ENCODE measurements at places on chromosomes 12 and 14. TPM values are rescaled to one million over a fixed set of nuclear protein-coding genes. Genes with fewer than 3 reads are reported as not detected.
A peak's percentile ranks its signal among the peaks of the same experiment; 100 is the strongest.

GRCh38 chr12:109581856-109582255 is 8.3 kb downstream of the MVK start:
- DNase-seq: peak; percentile 76

DNA sequence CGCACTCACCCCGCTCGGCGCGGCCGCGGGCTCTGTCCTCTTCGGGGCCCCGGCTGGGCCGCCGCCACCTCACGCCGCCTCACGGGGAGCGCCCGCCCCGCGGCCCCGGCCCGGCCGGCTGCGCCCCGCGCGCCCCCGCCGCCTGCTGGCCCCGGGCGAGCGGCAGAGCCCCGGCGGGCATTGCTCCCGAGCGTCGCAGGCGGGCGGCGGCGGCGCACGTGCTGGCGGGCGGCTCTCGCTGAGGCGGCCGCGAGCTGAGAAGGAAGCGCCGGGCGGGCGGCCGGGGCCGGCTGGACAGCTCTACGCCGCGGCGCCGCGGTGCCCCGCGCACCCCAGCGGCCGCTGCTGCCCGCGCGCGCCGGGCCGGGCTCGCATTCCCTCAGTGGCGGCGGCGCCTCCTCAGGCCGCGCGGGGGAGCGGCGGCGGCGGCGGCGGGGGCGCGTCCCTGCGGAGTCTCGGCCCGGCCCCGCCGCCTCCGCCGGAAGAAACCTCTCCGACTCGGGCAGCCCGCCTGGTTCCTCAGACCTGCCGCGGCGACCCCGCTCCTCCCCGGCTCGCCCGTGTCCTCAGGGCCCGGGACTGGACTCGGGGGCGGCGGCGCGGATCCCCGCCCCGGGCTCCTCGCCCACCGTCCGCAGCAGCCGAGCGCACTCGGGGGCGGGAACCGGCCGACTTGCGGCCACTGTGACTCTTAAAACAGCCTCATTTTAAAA is at the start of gene PITPNM2:
Gene PITPNM2 (minus strand): TSS at position 347 of the 713 bp plus-strand sequence. CDS start 116,500 bp downstream, outside the sequence.
- DNase-seq: peak; percentile 51

GRCh38 chr12:981961-982360 is 9.1 kb upstream of the ERC1 start:
- no peak for DNase-seq

The DNAAF2 gene
- total RNA-seq: 16.0 TPM

GRCh38 chr12:23950210-23950774 is 822 bp upstream of the SOX5 start:
- DNase-seq: no peak

DNA sequence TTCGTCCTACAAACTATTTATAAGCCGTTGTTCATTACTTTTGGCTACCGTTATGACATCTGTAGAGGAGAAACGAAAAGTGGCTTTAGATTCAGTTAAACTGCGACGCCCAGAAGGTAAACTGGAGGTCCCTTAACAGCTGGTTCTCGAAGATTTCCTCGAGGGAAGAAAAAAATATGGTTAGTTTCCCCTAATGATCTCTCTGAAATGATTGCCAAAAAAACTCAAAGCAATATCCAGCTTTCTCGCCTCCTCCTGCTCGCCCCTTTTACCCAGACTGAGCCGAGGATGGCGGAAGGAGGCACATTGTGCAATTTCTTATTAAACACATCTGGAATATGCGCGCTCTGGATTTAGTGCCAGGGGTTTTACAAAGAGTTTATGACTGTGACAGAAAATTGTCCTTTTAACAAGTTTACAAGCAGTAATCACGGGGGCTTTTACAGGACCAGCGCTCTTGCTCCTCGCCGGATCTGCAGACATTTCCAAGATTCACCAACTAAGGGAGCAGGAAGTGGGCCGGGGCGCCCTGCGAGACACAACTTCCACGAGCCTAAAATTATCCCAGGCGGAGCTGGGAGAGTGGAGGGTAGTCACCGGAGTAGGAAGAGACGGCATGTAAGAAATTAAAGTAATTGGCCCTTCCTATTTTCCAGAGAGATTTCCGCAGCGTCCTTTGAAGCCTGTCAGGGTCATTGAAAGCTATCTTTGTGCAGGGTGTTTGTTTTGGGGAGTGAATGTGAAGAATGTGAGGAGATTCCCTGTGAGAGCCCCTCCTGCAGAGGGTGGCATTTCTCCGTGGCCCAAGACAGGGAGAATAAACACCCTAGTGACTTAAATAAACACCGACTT is 5.6 kb downstream of the SIX1 start:
- peak; percentile 59 for DNase-seq

- peak; percentile 45 for DNase-seq
These were observed 57.1 kb downstream of the MARK3 start for GRCh38 chr14:103442288-103442687.

- DNase-seq: peak; percentile 73
These were observed 28.9 kb downstream of the PTGER2 start for GRCh38 chr14:52342849-52343596.

- DNase-seq: no peak
These were observed 46.5 kb downstream of the TEAD4 start for GRCh38 chr12:3005736-3006135.

The KLRC4 gene
- total RNA-seq: not detected

DNA sequence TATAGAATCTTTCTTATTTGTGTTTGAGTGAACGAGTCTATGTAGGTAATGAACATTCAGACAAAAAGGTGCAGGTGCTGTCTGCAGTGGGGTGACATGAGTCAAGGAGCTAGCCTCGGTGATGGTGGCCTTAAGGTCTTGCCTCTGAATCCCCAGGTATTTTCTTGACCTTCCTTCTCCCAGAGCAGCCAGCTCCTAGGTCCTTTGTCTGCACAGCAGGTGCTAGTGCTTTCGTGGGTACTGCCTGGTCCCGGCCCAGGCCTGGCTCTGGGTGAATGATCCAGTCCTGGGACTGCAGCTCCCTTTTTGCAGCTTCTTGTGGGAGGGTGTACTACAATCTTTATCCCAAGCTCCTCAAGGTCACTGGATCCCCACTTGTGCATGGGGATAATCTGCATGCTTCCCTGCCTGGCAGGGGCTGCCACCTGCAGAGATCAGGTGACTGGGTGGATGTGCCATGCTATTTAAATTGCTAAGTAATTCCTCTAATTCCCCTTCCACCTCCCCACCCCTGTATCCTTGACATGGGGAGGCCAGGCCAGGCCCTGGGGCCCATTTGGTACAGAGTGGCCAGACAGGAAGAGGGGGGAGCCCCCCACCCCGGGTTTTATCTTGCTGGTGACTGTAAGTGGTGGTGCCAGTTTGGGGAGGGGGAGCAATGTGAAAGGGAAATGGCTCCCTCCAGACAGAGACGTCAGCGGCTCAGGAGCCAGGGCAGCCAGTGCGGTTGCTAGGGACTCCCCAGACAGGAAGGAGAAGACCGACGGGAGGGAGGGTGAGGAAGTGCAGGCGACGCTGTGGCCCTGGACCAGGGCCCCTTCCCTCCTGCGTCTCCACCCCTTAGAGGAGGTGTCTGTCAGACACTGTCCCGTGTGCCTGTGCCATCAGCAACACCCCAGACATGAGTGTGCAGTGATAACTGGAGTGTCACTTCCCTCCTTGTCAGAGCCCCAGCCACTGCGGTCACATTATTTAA is 6.7 kb downstream of the VASH1 start:
- no peak for DNase-seq

GRCh38 chr12:66587912-66588311 is 91.0 kb downstream of the GRIP1 start:
- DNase-seq: no peak

GRCh38 chr12:109020146-109020795 is 597 bp downstream of the SVOP start:
- no peak for DNase-seq

GRCh38 chr12:85016413-85016812 is 19.7 kb downstream of the TSPAN19 start:
- DNase-seq: peak; percentile 98

- no peak for DNase-seq
These were observed 53.6 kb upstream of the ZFP36L1 start for GRCh38 chr14:68846466-68846865.

The RBM25 gene
- 45.3 TPM for total RNA-seq

The GPD1 gene
- 0.17 TPM for total RNA-seq

- DNase-seq: no peak
These were observed 23.8 kb upstream of the PPP2R5C start for GRCh38 chr14:101737414-101738339.

The ARL6IP4 gene
- total RNA-seq: 272 TPM

The PTHLH gene
- total RNA-seq: 0.63 TPM

DNA sequence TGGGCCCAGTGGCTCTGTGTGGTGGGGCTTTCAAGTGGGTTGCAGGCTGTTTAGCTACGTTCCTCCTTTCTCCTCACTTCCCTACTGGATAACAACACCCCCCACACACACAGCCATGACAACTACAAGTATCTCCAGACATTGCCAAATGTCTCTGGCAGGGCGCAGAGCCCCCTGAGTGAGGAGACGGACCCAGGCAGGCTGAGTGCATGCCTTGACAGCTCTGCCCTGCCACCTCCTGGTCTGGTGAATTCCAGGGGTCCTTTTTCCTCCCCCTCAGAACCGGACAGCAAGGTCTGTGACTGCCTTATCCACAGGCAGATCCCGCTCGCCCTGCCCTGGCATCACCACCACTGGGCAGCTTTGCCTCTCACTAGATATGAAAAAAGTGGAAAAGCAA is 276.5 kb downstream of the TMEM132C start:
- DNase-seq: no peak

The FLRT2 gene
- 7.5 TPM for total RNA-seq

DNA sequence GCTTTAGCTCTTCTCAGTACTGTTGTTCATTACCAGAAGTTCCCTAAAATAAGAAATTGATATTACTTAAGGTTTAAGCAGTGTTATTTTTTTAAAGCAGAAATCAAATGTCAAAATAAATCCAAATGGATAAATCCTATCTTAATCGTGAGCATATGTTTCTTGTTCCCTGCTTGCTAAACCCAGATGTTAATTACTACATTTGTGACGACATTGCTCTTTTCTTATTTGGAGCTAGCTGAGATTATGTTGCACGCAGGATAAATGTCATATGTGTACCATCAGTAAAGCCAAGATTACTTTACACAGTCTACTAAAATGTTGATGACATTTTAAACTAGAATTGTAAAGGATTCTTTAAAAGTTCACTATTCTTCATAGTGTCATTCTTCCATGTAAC is 157.5 kb downstream of the PLCZ1 start:
- no peak for DNase-seq

The BATF gene
- not detected for total RNA-seq

The ALX1 gene
- total RNA-seq: not detected

- no peak for DNase-seq
These were observed 16.9 kb upstream of the BEGAIN start for GRCh38 chr14:100604121-100604501.

Measured in LHCN-M2 (cell line).